Stimulated activated CD4-positive, alpha-beta T cell treated with anti-CD3 and anti-CD28 coated beads, TNF-alpha, amount 100 ng/mL, for 48 hours (primary cell): ENCODE measurements at places on chromosomes 13 and 19.

- no peak for DNase-seq
These were observed 21.0 kb downstream of the VASP start for GRCh38 chr19:45528149-45528743.

DNA sequence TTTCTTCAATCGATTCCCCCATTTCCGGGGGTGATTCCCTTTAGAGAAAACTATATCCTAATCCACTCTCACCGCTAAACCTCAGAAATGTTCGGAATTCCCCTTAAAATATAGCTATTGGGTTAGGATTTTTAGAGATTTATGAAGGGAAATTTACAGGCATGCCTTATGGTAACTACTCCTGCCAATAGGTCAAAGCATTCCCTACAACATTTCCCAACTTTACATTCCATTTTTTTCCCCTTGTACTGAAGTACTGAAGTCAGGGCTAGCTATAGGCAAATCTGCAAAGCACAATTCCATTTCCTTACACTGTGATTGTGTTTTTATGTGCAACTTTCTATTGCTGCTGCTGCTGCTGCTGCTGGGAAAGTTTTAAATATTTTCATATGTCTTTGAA lies 2.1 kb downstream of the EDNRB start:
- no peak for DNase-seq

- DNase-seq = no peak
These were observed 17.5 kb downstream of the BORA start for GRCh38 chr13:72745260-72745659.

DNA sequence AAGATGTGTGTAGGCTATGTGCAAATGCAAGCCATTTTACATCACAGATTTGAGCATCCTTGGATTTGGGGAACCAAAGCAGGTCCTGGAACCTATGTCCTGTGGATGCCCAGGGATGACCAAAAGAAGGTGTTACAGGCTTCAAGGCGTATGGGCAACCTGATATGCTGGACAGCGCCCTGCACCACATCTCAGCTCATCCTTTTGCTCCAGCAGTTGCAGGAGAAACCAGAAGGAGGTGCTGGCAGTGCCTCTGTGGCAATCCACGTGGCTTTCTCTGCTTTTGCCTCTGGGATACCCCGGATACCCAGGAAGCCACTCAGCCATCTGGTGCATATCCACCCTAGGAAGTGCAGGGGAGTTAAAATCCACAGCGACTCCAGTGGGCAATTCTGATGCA lies 110.3 kb upstream of the VSTM2B start:
- DNase-seq = no peak

- DNase-seq = no peak
These were observed 246.5 kb downstream of the DCT start for GRCh38 chr13:94232956-94233355.

DNA sequence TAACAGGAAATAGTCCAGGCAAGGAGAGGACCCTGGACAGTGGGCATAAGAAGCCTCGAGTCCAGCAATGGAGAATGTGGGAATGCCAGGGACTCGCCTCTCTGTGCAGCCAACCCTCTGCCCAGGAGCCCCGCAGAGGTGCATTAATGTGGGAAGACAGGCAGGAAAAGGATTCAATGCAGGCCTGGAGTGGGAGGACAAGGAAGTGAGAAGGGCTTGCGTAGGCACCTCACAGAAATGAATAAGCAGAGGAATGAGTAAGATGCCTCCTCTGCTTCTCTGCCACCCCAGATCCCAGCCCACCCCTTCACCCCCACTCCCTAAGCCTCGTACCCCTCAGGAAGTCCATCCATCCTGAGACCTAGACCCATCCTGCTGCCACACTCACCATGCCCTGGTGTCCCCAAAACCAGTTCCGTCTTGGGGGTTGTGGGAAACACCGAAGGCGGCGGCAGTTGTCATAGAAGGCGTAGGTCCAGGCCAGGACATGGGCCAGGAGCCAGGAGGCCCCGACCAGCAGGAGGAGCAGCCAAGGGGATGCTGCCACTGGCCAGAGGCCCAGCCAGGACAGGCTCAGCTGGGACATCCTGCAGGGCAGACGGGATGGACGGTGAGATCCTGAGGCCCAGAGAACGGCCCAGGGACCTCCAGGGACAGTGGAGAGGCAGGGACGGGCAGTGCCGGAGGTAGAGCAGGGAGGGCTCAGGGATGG lies 692 bp downstream of the CYP4F2 start:
- no peak for DNase-seq

DNA sequence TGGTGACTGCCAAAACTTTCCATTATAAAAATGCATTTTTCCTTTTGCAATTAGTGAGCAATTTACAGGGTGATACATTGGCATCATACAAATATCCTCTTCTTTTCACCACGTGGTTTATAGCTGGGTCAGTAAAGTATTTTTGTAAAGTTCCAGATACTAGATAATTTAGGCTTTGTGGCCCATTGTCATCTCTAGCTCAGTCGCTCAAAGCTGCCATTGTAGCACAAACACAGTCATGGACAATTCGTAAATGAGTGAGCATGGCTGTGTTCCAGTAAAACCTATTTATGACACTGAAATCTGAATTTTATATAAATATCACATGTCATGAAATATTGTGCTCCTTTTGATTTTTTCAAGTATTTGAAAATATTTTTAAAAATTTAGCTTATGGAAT lies 162.9 kb downstream of the USP12 start:
- DNase-seq = no peak

- no peak for DNase-seq
These were observed 2.6 kb downstream of the GARRE1 start for GRCh38 chr19:34256835-34257558.

DNA sequence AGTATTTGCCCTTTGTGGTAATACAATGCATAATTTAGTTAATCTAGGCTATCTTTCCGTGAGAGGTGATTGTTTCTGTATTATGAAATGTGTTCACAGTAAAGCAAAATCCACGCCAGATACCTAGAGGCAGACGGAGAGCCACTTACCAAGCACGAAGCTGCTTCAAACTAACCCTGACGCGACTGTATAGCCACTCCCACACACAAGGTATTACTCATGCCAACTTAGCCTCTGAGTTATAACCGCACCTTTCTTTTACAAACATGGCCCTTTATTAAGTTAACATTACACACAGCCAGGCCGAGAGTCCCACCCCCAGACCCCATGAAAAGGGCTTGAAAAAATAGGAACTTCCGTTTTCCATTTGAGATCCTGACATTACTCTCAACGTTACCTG lies 185.7 kb downstream of the ABCC4 start:
- DNase-seq = no peak

GRCh38 chr19:14061751-14062557 lies at the start of gene PALM3:
PALM3 (minus strand) TSS chr19:14062076; CDS start chr19:14061980, 96 bp downstream.
- no peak for DNase-seq

DNA sequence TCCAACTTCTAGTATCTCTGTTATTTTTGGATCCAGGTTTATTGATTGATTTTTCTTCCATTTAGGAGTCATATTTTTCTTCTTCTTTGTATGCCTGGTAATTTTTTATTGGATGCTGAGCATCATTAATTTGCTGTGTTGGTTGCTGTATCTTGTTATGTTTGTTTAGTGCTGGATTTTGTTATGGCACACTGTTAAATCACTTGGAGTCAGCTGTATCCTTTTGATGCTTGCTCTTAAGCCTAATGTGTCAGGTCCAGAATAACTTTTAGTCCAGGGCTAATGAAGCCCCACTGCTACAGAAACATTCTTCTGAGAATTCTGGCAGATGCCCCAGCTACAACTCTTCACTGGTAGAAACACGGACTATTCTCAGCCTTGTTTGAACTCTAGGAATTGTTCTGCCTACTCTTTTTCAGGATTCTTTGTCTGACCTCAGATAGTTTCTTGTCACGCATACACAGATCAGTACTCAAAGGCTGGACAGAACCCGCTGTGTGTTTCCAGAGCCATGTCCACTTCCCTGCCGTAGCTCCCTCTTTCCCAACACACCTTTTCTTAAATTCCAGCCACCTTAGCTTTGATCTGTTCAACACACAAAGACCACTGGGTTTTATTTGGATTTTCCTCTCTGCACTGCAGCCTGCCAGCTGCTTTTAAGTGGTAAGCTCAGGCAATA lies 137.1 kb upstream of the WASF3 start:
- DNase-seq = no peak

DNA sequence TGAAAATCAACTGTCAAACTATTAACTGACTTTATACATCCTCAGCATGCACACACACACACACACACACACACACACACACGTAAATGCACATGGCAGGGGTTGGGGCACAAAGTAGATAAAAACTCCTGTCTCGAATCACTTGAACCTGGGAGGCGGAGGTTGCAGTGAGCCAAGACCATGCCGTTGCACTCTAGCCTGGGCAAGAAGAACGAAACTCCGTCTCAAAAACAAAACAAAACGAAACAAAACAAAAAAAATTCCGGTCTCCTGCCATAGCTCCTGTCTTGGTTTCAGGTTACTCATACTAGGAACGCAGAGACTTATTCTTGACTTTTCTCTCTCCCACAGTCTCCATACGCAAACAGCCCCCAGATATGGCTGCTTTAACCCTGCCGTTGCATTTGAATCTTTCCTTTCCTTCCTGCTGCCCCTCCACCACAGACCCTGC lies 148.9 kb downstream of the SHISA2 start:
- no peak for DNase-seq

DNA sequence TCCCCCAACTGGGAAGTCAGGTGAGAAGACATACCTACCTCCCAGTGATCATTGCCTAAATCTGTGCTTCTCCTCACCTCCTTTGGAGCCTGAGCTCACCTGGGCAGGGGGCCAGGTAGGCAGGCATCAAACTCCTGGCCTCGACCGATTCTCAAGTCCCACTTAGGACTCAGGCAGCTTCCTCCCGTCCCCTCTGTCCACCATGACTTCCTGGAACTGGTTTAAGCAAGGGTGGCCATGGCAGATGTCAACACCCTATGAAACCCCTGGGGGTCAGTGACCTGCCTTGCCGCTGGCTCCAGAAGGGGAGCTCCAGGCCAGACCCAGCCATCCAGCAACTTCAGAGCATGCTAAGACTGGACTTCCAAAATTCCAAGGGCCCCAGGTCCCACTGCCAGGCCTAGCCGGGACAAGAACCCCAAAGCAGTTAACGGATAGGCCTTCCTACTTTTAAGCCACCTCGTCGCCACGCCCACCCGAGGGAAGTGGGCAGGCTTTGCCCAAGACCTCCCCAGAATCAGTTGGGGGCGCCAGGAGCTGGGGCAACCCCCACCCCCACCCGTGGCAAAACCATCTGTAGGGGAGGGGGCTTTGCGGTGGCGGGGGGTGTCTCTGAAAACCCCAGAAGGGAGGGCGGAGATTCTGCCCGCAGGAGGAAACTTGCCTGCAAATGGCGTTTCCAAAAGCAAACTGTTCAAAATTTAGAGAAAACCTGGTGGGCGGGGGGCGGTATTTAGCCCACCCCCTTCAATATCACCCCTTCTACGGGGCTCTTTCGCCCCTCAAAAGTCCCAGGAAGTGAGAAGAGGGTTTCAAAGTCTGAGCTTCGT lies 657 bp downstream of the PLIN3 start:
- no peak for DNase-seq

DNA sequence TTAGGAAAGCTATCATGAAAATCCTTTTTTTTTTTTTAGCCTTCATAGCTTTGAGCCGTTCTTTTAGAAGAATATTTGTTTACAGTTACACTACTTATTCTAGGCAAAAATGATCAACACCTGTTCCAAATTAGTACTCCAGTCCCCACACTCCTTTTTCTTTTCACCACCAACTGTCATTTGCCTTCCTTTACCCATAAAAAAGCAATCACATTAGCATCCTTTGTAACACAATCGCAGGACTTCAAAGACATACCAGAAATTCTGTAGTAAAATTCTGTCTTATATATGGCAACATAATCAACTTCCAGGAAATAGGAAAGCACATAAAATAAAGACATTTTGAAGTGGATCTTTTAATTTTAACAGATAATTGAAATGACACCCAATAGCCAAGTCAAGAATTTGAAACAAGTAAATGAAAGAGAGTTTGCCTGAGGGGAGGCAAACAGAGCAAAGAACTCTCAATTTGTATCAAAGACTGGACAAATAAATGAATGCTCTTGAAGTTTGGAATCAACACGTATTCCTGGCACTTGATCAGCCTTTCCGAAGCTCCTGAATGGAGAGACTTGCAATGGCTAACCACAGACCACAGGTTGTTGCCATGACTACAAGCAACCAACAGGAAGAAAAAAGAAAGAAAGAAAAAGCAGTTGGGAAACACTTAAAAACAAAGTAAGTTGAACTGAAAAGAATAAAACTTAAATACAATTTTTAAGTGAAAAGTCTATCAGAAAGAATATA lies 206.8 kb downstream of the PCDH9 start:
- DNase-seq = no peak

DNA sequence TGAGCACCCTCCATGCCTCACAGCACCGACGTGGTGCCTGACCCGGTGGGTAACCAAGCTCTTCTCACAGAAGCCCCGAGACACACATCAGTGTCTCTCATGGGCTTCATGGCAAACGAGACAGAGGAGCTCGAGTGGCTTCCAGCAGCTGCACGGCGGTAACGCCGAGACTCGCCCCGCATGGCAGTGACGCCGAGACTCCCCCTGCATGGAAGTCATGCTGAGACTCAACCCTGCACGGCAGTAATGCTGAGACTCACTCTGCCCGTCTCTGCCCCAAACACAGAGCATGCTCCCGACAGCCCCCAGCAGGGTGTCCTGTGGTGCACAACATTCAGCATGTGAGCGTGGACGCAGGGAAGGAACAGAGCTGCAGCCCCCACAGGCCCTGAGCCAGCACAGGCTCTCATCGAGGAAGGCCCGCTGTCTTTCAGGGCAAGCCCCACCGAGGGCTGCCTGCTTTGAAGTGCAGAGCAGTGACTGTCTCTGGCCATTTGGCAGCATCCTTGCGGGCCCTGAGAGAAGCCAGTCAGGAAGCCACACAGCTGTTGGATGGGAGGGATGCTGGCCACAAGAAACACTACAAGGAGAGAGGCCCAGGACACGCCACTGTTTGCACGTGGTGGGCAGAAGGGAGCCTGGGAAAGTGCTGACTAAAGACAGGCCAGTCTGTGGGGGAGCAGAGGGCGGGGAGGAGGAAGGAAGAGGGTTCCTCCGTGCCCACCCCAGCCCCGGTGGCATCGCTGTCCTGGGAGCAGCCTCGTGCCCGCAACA lies 9.5 kb downstream of the GAS6 start:
- DNase-seq = no peak

DNA sequence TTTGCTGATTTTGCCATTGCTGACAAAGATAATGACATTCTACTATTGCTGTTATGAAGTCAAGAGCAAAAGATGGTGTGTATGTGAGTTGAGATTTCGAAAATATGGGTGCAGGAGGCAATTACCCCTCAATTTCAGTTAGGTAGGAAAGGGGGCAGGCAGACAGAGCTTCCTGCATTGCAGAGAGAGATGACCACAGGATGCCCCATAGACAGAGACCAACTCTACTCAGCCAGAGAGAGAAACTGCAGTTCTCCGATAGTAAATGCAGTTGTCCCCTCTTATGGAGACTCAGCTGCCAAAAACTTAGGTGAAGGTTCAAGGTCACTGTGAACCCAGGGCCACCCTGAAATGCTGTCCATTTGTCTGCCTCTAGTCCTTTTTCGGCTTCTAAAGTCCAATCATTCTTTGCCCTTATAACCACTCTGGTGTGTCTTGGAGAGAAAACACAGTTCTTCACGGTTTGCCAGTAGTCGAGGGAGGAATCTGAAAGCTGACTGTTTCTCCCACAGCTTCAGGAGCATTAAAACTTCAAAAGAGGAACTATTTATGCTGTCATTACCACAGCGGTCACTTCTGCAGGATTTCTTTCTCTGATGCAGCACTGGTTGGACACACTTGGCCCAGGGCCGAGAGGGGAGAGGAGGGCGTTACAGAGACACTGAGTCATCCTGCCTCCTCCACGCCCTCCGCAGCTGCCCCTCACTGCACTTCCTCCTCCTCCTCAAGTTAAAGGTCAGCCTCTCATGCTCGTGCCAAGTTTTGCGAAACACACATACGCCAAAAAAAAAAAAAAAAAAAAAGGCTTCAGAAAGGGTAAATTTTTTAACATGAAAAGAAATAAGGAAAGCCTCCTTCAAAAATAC lies 264.3 kb downstream of the FOXO1 start:
- peak; percentile 25 for DNase-seq
